ENCODE measurements at places on chromosomes 7 and 10.

DNA sequence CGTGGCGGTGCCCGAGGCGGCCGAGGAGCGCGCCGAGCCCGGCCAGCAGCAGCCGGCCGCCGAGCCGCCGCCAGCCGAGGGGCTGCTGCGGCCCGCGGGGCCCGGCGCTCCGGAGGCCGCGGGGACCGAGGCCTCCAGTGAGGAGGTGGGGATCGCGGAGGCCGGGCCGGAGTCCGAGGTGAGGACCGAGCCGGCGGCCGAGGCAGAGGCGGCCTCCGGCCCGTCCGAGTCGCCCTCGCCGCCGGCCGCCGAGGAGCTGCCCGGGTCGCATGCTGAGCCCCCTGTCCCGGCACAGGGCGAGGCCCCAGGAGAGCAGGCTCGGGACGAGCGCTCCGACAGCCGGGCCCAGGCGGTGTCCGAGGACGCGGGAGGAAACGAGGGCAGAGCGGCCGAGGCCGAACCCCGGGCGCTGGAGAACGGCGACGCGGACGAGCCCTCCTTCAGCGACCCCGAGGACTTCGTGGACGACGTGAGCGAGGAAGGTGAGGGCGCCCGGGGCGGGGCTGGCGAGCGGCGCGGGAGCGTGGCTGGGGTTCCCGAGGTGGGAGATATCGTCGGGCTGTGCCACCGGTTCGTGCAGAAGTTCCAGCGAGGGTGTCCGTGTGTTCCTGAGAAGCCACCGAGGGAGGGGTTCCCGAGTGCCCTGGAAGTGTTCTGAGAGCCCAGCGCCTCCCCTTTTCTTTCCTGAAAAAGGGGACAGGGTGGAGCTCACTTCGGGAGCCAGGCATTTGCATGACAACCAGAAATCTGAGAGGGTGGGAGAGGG lies 495 bp downstream of the EIF3B start:
- H3K4me3 ChIP-seq: peak overlapping the region; percentile 95
- H3K27ac ChIP-seq: peak overlapping the region; percentile 100
- no peaks in the 10 kb centered on the region for H3K27me3 ChIP-seq
- H3K36me3 ChIP-seq: peaks cover 2% of the 10 kb centered on the region
- no peak for DNase-seq

GRCh38 chr10:99080275-99080945 lies 155.2 kb downstream of the HPSE2 start:
- no peaks in the 10 kb centered on the region for H3K4me1 ChIP-seq
- no peak for DNase-seq
- no peak overlapping the region for H3K27ac ChIP-seq
- H3K27me3 ChIP-seq: no peaks in the 10 kb centered on the region

- peaks cover 6% of the 10 kb centered on the region for H3K27me3 ChIP-seq
- H3K4me3 ChIP-seq: no peak overlapping the region
- H3K4me1 ChIP-seq: no peaks in the 10 kb centered on the region
- H3K36me3 ChIP-seq: no peaks in the 10 kb centered on the region
- no peak overlapping the region for H3K27ac ChIP-seq
These were observed 9.8 kb upstream of the AQP1 start for GRCh38 chr7:30901856-30902255.

DNA sequence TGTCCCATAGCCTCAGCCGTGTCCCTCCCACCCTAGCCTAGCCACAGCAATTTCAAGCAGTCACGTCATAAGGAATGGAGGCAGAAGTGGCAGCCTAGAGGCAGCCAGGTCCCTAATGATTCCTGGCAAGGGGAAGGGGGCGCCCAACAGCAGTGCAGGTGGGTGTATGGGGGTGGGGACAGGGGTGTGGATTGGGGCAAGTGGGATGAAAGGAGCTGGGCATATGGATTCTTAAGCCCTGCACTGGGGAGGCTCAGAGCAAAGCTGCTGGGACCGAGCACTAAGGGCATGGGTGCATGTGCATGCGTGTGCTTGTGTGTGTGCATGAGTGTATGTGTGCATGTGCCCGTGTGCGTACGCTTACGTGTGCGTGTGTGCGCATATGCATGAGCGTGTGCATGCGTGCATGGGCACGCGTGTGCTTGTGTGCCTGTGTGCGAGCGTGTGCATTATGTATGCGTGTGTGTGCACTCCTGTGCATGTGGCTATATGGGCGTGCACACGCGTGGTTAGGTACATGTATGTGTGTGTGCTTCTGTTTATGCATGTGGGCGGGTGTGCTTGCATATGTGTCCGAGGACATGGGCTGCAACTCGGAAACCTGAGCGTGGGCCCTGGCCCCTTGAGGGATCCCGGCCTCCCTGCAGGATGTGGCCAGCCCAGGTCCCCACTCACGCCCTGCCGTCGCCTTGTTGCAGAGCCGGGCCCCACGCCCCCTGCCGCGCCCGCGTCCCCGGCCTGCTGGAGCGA lies 34.1 kb downstream of the SH2B2 start:
- no peak overlapping the region for H3K27ac ChIP-seq
- DNase-seq: no peak
- H3K27me3 ChIP-seq: peaks cover 16% of the 10 kb centered on the region
- H3K4me3 ChIP-seq: no peak overlapping the region

GRCh38 chr7:155531681-155532080 lies 14.7 kb downstream of the CNPY1 start:
- peak overlapping the region; percentile 7 for H3K4me3 ChIP-seq
- H3K27me3 ChIP-seq: peaks cover 85% of the 10 kb centered on the region
- H3K36me3 ChIP-seq: peaks cover 2% of the 10 kb centered on the region
- H3K4me1 ChIP-seq: peaks cover 13% of the 10 kb centered on the region
- DNase-seq: no peak
- H3K27ac ChIP-seq: no peak overlapping the region

- H3K4me1 ChIP-seq: peaks cover 7% of the 10 kb centered on the region
- H3K4me3 ChIP-seq: no peak overlapping the region
- peak overlapping the region; percentile 78 for H3K27ac ChIP-seq
- H3K27me3 ChIP-seq: peaks cover 60% of the 10 kb centered on the region
- no peak for DNase-seq
- H3K36me3 ChIP-seq: no peaks in the 10 kb centered on the region
These were observed 28.7 kb downstream of the LYZL1 start for GRCh38 chr10:29317423-29318021.

DNA sequence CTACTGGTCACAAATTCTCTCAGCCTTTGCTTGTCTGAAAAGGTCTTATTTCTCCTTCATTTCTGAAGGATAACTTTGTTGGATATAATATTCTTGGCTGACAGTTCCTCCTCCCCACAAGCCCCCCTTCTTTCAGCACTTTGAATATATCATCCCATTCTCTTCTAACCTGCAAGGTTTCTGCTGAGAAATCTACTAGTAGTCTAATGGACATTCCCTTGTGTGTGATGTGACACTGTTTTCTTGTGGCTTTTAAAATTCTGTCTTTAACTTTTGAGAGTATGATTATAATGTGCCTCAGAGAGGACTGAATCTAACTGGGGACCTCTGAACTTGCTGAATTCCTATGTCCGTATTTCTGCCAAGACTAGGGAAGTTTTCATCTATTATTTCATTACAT lies 104.3 kb downstream of the RSU1 start:
- H3K36me3 ChIP-seq: peaks cover 4% of the 10 kb centered on the region
- H3K4me3 ChIP-seq: no peak overlapping the region
- H3K4me1 ChIP-seq: no peaks in the 10 kb centered on the region
- H3K27me3 ChIP-seq: no peaks in the 10 kb centered on the region
- DNase-seq: no peak

GRCh38 chr7:72183835-72184234 lies 228.3 kb downstream of the CALN1 start:
- H3K4me1 ChIP-seq: no peaks in the 10 kb centered on the region
- no peak overlapping the region for H3K27ac ChIP-seq
- H3K4me3 ChIP-seq: no peak overlapping the region
- no peaks in the 10 kb centered on the region for H3K27me3 ChIP-seq

- H3K36me3 ChIP-seq: no peaks in the 10 kb centered on the region
- no peaks in the 10 kb centered on the region for H3K4me1 ChIP-seq
- H3K27ac ChIP-seq: no peak overlapping the region
- peaks cover 29% of the 10 kb centered on the region for H3K27me3 ChIP-seq
These were observed 38.8 kb downstream of the AKR1B15 start for GRCh38 chr7:134587750-134588149.

DNA sequence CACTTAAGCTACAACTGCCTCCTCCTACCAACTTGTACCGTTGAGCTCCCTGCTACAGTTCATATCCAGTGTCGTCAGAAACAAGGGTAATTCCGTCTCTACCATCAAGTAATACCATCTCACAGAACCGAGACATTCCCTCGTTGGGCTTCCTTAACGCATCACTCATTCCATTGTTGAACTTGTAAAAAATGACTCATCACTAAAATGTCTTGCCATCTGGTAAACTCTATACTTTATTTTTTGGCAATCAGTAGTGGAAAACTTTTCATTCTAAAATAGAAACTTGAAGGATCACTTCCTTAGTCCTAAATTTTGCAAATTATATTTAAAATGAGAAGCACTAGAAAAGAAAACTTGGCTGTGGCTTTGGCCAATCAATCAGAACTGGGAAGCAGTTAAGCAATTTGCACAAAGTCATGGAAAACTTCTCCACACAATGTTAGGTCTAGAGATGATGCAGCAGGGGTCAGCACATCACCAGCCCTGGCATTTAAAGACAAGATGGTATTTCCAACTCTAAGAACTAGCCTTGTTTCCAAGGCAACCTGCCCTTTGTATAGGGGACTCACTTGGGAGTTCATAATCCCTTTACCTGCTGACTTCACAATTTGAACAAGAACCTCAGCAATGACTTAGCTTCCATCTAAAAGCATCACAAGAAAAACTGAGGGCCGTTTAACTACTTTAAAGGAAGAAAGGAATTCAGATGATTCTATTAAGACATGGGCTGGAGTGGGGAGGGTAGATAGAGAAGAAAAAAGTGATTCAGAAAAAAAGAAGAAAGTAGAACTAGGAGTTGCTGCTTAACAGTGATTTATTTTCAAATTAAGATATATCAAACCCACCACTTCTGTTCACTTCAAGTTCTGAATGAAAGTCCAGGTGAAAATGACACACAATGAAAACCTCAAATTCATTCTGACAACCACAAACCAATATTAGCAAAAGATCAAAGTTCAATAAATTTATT lies 288.1 kb downstream of the PARD3 start:
- H3K4me3 ChIP-seq: no peak overlapping the region
- no peaks in the 10 kb centered on the region for H3K36me3 ChIP-seq
- peaks cover 3% of the 10 kb centered on the region for H3K4me1 ChIP-seq
- H3K27me3 ChIP-seq: peaks cover 29% of the 10 kb centered on the region
- H3K27ac ChIP-seq: no peak overlapping the region

DNA sequence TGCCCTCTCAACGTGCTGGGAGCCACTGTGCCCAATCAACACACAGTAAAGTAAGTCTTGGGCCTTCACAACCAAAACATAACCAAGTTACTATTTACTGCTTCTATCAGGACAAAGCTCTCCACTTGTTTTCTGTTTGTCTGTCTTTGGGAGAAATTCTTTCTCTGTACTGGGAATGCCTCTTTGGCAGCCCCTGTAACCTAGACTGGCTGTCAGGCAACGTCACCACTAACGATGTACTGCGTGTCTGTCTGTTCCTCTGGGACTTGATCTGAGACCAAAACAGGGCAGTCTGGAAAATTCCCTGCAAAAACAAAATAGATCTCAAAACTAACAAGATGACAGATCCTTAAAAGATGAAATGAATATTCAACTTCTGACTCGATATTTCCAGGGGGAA lies 113.0 kb downstream of the SMURF1 start:
- no peaks in the 10 kb centered on the region for H3K27me3 ChIP-seq
- H3K27ac ChIP-seq: no peak overlapping the region
- DNase-seq: no peak
- H3K4me3 ChIP-seq: no peak overlapping the region
- H3K36me3 ChIP-seq: peaks cover 3% of the 10 kb centered on the region
- peaks cover 4% of the 10 kb centered on the region for H3K4me1 ChIP-seq

DNA sequence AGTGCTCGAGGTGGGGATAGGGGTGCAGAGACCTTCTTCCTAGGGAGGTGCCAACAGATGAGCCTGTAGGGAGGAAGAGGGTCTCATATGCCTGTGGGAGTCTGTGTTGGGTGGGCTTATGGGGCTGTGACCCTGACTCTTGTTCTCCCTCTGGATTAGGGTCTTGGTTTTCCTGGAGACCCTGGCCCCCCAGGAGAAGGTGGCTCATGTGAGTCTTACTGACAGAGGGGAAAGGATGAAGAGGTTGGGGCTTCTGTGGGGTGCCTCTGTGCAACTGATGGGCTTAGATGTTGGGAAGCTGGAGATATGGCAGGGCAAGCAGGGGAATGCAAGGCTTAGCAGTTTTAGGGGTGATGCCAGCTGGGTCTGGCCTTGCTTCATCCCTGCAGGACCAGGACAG lies 20.2 kb upstream of the VOPP1 start:
- DNase-seq: no peak
- no peak overlapping the region for H3K4me3 ChIP-seq
- no peaks in the 10 kb centered on the region for H3K27me3 ChIP-seq

DNA sequence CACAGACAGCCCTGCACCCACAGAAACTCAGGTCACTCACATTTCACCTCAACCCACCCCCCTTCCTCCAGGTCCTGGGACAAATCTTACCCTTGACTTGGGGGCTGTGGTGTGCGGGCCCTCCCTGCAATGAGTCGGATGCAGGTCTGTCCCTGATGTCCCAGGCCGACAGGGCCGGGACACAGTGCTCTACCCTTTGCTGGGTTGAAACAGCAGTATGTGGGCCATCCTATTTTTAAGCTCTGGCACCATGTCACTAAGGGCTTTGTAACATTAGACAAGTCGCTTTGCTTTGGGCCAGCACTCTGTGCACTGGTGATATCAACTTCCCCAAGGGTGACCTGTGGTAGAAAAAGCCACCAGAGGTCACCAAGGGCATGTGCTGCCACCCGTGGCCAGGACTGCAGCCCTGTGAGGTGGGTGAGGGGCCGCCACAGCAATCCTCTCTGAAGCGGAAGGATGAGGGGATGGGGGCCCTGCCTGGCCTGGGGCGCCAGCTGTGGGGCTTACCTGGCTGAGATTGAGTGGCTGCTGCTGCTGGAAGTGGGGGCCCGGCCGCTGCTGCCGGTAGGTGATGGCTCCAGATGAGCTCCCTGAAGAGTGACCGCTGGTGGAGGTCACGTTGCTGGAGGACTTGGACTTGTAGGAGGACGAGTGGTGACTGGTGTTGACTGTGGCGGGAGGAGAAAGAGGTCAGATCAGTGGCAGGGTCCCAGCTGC lies 51.3 kb downstream of the CLEC2L start:
- H3K27ac ChIP-seq: peak overlapping the region; percentile 27
- DNase-seq: no peak
- peaks cover 6% of the 10 kb centered on the region for H3K36me3 ChIP-seq

- H3K27me3 ChIP-seq: no peaks in the 10 kb centered on the region
- DNase-seq: no peak
- no peaks in the 10 kb centered on the region for H3K36me3 ChIP-seq
These were observed 234.7 kb upstream of the PTPRZ1 start for GRCh38 chr7:121638286-121638685.

GRCh38 chr10:117454502-117454901 lies 79.3 kb upstream of the PDZD8 start:
- H3K27ac ChIP-seq: no peak overlapping the region
- DNase-seq: no peak
- peaks cover 40% of the 10 kb centered on the region for H3K27me3 ChIP-seq

GRCh38 chr10:116038259-116038658 lies 234.7 kb downstream of the GFRA1 start:
- H3K27me3 ChIP-seq: no peaks in the 10 kb centered on the region
- no peak for DNase-seq
- H3K4me3 ChIP-seq: no peak overlapping the region
- H3K4me1 ChIP-seq: no peaks in the 10 kb centered on the region
- no peaks in the 10 kb centered on the region for H3K36me3 ChIP-seq

GRCh38 chr7:70777251-70777650 lies 354.7 kb upstream of the GALNT17 start:
- H3K4me1 ChIP-seq: peaks cover 42% of the 10 kb centered on the region
- no peak for DNase-seq
- no peaks in the 10 kb centered on the region for H3K36me3 ChIP-seq
- H3K4me3 ChIP-seq: peak overlapping the region; percentile 68
- H3K27ac ChIP-seq: peak overlapping the region; percentile 98

GRCh38 chr7:14424675-14425074 lies 435.2 kb upstream of the ETV1 start:
- H3K36me3 ChIP-seq: peaks cover 4% of the 10 kb centered on the region
- H3K27ac ChIP-seq: no peak overlapping the region
- no peak overlapping the region for H3K4me3 ChIP-seq
- H3K27me3 ChIP-seq: no peaks in the 10 kb centered on the region
- DNase-seq: no peak
